Adrenal gland (tissue), 19 donors: ENCODE measurements at places on chromosomes 4 and X.

DNA sequence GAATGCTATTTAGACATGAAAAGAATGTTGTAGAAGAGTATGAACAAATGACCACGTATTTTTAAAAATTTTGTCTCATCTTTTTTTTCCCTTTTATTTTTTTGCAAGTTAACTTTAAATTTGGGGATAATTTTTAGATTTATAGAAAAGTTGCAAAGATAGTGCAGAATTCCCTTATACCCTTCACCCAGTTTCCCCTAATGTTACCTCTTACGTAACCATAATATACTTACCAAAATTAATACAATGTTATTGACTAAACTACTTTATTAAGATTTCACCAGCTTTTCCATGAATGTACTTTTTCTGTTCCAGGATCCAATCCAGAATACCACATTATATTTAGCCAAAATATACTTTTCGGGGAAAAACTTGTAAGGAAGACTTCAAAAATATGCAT, 12.3 kb downstream of the CHRNA9 start:
- no peak overlapping the region for H3K27ac ChIP-seq
- no peak overlapping the region for H3K4me3 ChIP-seq
- no peaks in the 10 kb centered on the region for H3K36me3 ChIP-seq
- DNase-seq: no peak
- H3K27me3 ChIP-seq: no peaks in the 10 kb centered on the region

- no peaks in the 10 kb centered on the region for H3K36me3 ChIP-seq
- no peaks in the 10 kb centered on the region for H3K27me3 ChIP-seq
- H3K4me1 ChIP-seq: no peaks in the 10 kb centered on the region
- no peak overlapping the region for H3K4me3 ChIP-seq
- H3K27ac ChIP-seq: no peak overlapping the region
These were observed 223.1 kb downstream of the KDR start for GRCh38 chr4:54902271-54902670.

- no peak overlapping the region for H3K4me3 ChIP-seq
- H3K36me3 ChIP-seq: no peaks in the 10 kb centered on the region
- H3K27me3 ChIP-seq: no peaks in the 10 kb centered on the region
- DNase-seq: no peak
- no peaks in the 10 kb centered on the region for H3K4me1 ChIP-seq
- no peak overlapping the region for H3K27ac ChIP-seq
These were observed 109.4 kb upstream of the FAM9C start for GRCh38 chrX:13153796-13154195.

GRCh38 chr4:94531991-94532789, 80.4 kb downstream of the PDLIM5 start:
- H3K27me3 ChIP-seq: no peaks in the 10 kb centered on the region
- no peak for DNase-seq
- H3K36me3 ChIP-seq: no peaks in the 10 kb centered on the region
